ENCODE measurements at places on chromosomes 11 and 22. TPM values are rescaled to one million over a fixed set of nuclear protein-coding genes. Genes with fewer than 3 reads are reported as not detected.

ELFN2 gene
- total RNA-seq: 6.8 TPM

OR6T1 gene
- not detected for total RNA-seq

TMPRSS6 gene
- total RNA-seq: not detected

WEE1 gene
- total RNA-seq: 22.2 TPM

CTSF gene
- 40.9 TPM for total RNA-seq

PHF21B gene
- total RNA-seq: 1.1 TPM
